Ovary (tissue), 10 donors: ENCODE measurements at places on chromosomes 3 and 15.

- DNase-seq: no peak
Measured at GRCh38 chr3:192826214-192827006, 91.2 kb downstream of the MB21D2 start.

DNA sequence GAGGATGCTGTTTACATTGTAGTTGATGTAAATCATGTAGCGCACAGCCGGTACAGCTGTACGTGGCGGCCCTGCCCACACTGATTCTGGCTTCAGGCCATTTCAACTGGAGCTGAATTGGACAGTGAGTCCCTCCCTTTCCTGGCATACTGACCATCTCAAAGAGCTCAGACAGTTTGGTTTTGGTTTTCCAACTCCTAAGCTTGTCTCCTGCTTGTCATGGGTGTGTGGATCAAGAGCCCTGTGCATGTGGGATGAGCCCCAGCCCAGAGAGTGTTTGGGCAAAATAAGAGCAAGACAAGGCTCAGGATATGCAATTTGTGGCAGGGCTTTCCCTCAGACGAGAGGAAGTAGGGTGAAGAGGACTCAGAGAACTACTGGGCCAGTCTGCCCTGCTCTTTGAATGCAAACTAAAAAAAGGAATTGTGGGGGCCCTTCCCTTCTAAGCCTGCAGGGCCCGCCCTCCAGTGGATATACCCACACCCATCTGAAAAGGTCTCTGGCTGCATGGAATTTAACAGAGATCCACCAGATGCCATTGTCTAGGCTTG lies 13.3 kb downstream of the ITGA11 start:
- no peak for DNase-seq

- DNase-seq: no peak
Measured at GRCh38 chr3:29561651-29562149, 280.8 kb downstream of the RBMS3 start.

GRCh38 chr3:188026191-188026968 lies 127.6 kb upstream of the LPP start:
- DNase-seq: no peak

DNA sequence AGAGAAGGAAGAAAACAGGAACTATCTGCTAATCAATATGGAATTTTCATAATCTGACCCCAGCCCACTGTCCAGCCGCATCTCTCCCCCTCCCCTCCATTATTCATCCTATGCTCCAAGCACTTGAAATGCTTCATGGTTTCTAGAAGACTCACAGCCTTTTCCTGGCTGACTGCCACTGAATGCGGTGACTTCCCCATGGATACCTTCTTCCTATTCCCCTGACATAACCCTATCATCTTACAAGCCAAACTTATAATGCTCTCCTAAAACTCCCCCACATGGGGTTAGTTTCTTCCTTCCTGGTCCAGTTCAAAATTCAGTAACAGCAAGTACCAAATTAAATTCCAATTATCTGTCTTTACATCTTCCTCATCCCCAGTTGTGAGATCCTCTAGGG lies 31.2 kb upstream of the PTX3 start:
- no peak for DNase-seq

DNA sequence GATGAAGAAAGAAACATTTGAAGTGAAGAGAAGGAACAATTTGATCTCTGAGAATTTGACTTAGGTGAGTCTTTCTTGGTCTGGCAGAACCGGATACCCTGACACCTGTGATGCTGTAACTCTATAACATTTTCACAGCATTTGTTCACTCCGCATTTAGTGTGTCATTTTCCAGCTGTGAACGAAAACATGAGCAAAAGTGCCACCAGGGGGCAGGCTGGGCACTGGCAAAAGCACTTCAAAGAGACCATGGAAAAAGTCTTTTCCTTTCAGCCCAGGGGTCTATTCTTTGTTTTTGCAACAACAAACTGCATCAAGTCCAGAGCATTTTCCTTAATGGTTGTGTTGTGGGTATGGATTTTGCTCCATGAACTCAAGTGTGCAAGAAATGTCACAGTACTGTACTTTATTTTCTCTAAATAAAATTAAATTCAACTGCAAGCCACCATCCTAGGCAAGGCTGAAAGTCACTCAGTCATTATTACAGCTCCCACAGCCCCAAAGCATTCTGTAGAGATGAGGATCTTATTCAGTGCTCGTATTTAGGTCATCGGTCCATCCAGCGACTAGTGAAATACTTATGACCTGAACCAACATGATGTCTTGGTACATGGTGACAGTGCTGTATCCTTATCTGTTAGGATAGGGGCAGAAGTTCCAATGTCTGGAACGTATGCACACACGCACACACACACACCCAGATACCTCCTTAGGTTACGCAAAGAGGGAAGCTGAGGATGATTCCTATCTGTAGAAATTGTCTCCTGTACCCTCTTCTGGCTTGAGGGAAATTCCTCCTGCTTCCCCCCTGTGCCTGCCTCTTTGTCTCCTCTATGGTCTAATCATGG lies 125.5 kb downstream of the GADL1 start:
- DNase-seq: peak; percentile 74

GRCh38 chr15:87599616-87600015 lies 656.9 kb downstream of the NTRK3 start:
- no peak for DNase-seq

DNA sequence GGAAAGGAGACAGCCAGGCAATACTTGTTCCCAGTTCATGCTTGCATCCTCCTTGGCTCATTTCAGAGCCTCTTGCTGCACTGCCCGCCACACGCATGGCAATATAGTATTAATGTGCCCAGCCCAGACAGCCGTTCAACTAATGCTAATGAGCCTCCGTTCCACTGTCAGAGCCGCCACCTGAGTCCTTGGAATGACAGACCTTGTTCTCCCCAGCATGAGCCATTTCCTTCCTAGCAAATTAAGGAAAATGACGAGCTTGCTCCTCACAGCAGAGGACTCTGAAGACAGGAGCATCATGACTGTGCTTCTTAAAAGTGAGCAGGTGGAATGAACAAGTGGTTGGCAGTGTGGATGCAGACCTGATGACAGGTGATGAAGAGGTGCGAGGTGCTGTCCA lies 10.8 kb upstream of the LRRC15 start:
- DNase-seq: no peak

- DNase-seq: no peak
Measured at GRCh38 chr3:24741506-24741905, 246.9 kb upstream of the THRB start.

DNA sequence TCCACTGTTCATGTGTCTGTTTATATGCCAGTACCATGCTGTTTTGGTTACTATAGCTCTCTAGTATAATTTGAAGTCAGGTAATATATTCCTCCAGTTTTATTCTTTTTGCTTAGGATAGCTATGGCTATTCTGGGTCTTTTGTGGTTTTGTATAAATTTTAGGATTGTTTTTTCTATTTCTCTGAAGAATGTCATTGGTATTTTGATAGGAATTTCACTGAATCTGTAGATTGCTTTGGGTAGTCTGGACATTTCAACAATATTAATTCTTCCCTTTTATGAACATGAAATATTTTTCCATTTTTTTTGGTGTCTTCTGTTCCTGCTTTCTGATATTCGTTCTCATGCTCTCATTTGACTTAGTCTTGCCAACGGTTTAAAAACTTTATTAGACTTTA lies 39.6 kb downstream of the GREM1 start:
- no peak for DNase-seq

- DNase-seq: no peak
Measured at GRCh38 chr3:172119266-172119969, 80.0 kb downstream of the FNDC3B start.

DNA sequence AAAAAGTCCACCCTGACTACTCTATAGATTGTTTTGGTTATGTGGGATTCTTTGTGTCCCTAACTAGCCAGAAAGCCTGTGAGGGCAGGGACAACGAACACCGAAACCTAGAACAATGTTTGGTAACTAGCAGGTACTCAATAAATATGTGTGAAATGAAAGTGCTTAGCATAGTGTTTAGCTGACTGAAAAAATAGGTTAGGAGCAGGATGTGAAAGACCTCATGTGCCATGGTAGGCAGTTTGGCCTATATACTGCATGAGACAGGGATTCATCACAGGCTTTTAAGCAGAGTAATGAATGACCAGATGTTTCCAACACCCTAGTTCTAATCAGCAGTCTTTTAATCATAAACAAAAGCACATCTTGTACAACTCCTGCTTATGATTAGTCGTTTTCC lies 64.2 kb downstream of the MYO5A start:
- no peak for DNase-seq

DNA sequence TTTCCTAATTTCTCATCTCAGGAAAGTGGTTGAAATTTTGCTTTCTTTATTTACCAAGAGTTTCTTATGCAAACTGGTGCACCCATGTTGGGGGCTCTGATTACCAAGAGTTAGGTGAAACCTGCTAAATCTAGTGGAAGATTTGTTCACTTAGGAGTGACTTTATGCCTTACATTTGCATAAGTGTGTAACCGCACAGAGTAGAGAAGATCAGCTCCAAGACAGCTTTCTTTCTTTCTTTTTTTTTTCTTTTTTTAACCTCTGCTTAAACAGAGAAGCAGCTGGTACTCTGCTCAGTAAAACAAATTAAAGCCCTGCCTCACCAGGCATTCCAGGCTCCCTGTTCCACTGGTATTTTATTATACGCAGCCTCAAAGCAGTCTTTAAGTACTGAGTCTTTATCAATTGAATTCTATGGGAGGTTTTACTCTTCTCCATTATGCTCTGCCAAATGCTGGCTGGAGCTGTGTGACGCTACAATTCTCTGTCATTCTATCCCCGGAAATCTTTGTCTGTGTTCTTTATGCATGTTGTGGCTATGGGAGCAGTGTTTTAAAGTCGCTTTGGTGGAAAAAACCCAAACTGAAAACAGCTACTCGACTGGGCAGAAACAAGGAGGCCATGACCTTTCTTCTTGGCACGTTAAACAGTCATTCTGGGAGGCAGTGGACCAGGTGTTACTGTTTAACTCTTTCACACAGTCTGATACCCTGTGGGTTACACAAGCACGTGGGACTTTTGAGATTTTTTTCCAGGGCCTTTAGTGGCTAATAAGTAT lies 55.2 kb upstream of the GBE1 start:
- DNase-seq: no peak

DNA sequence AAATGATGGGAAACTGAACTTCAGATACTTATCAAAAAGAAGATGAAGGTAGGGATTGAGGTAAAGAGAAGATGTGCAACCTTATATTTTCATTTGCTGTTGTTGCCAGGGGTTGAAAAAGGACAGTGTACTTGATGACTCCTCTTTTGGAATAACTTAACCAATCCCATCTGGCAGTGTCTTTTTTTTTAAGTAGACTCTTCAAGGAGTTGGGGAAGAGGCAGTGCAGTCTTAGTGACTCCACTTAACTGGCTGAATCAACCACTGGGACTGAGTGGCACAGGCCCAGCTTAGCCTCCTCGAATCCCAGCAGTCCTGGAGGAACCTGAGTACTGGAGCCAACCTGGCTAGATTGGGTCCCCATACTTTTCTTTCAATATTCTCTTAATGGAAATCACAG lies 27.3 kb upstream of the FILIP1L start:
- no peak for DNase-seq

DNA sequence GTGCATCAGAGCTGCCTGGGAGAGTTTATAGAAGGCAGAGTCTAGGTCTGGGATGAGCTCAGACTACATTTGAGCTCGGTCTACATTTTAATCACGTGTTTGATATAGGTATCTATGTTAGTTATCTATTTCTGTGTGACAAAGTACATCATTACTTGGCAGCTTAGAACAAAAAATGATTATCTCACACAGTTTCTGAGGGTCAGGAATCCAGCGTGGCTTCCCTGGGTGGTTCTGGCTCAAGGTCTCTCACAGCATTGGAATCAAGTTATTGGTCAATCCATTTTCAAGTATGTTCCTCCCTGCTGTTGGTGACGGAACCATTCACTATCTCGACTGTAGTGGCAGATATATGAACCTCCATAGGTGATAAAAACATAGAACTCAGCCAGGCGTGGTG lies 71.7 kb downstream of the ABHD5 start:
- DNase-seq: no peak

DNA sequence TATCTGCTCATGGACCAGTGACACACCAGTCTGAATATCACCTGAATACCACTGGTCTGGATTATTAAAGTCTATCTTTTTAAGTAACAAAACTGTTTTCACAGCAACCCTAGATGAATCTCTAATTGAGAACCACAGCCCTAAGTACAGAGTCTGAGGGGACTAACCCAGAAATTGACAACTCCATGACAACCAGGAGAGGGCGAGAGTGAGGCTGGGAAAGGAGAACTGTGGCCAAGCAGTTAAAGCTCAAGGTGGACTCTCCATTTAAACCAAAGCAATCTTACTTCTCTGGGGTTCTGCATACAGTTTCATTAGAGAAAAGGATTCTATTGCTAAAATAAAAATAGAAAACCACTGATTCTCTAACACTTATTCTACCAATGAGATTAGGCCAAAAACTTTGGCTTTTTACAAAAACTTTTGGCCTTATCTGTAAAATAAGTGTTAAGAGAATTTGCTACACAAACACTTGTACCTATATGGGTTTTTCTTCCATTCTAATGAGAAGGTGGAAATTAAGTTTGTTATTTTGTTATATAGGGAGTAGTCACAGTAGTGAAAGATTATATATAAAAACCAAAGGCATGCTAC lies 11.4 kb downstream of the NEK10 start:
- DNase-seq: no peak

DNA sequence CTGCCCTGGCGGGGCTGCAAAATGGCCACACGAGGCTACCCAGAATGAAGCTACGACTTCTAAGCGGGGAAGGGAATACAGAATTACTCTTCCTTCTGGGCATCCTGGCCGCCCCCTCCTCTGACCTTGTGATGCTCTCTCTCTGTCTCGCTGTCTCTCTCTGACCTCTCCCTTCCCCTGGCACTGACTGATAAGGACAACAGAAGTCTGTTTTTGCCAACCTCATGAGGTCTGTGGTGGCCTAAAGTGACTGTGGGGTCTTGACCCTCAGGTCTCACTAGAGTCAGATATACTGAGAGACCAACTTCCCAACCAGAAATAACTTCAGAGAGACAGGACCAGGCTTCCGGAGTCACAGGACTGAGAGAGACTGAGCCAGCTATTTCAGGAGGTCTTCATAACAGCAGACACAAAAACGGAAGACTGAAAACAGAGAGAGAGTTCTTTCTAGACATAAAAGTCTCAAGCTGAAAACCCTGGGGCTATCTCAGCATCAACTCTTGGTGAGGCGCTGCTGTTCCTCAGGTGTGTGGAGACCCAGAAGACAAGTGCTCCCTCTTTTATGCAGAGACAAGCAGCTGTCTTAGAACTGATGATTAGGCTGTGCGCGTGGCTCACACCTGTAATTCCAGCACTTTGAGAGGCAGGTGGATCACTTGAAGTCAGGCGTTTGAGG lies 38.2 kb upstream of the CFAP161 start:
- no peak for DNase-seq

DNA sequence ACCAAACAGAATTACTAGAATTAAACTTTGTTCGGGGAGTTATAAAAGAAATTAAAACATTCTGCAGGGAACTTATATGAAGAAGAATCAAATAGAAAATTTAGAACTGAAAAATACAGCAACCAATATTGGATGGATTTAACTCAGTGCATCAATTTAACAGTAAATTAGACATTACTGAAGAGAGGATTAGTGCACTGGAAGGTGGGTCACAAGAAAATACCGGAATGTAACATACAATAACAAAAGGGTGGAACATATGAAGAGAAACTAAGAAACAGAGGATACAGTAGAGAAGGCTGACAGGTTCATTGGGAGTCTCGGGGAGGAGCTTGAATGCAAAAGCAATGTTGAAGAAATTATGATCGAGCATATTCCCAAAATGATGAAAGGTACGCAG lies 56.3 kb downstream of the CDIN1 start:
- no peak for DNase-seq
